ENCODE measurements at places on chromosomes 7 and 10.

DNA sequence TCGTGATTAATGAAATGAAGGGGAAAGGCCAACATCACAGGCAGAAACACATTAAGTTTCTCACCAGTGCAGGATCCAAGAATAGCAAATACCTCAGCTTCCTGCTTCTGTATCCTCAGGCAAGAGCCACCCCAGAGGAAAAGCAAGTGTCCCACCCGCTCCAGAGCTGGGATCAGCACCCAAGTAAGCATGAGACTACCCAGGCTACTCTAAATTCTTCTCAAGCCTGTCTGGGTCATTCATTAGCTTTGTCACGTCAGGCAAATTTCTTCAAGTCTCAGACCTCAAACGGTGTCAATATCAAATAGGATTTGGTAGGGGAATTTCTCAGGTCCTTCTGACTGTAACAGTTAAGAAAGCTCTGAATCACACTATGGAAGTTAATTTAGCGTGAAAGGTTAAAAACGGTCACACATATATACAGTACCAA, 59.0 kb downstream of the GNA12 start:
- no peak for DNase-seq

DNA sequence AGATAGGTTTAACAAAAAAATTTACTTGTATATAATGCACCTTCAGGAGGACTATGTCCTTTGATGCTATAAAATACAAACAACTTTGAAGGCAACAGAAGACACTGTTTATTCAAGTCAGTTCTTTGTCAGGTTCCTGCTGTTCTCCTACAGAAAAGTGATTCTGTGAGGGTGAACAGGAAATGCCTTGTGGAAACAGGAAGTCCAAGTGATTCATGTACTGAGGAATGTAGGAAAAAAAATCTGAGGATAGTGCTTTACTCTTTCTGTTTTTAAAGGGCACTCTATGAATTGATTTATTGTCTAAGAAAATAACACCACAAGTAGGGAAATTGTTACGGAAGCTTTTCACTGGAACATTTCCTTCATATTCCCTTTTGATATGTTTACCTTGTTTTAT, 171.9 kb downstream of the HDAC9 start:
- no peak for DNase-seq

- DNase-seq, result no peak
These were observed 119.9 kb downstream of the HECW1 start for GRCh38 chr7:43232366-43232765.

DNA sequence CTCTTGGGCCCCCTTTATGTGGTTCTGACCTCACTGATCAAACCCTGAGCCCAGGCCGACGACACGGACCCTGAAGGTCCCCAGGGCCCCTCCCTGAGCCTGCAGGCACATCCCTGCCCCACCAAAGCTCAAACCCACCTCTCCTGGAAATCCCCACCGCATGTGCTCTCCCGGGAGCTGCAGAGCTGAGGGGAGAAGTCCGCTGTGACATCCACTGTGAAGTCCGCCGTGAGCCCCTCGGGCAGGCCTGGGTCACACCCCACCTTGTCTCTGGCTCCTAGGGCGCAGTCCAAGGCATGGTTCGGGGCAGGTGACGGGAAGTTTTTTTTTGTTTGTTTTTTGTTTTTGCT, 100.2 kb downstream of the MICALL2 start:
- no peak for DNase-seq

DNA sequence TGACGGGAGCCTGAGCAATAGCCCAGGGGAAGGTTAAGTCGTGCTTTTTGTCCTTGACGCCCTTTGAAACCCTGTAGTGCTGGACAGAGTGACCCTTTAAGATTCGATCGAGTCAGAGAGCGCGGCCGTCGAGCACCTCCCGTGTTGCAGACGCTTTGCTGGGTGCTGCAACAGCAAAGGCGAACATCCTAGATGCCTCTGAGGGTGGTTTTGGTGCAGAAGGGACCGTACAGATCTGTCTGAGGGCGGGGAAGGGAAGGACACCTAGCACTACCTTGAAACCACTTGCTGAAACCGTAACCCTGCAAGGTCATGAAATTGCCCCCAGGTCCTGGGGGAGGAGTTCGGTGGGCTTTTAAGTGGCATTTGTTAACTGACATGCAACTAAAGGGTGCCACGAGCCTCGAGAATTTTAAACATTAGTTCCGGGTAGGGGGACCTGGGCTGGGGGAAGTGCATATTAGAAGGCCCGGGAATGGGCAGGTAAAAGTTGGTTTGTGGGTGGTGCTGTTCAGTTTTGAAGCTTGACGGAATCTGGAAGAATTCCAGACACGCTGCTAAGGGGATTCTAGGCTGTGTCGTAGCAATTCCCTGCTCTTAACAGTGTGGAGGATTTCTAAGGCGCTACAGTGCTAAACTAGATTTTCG, 786 bp downstream of the ATP5F1C start:
- DNase-seq, result no peak

- no peak for DNase-seq
These were observed 199.4 kb downstream of the ELMO1 start for GRCh38 chr7:37249240-37249639.

DNA sequence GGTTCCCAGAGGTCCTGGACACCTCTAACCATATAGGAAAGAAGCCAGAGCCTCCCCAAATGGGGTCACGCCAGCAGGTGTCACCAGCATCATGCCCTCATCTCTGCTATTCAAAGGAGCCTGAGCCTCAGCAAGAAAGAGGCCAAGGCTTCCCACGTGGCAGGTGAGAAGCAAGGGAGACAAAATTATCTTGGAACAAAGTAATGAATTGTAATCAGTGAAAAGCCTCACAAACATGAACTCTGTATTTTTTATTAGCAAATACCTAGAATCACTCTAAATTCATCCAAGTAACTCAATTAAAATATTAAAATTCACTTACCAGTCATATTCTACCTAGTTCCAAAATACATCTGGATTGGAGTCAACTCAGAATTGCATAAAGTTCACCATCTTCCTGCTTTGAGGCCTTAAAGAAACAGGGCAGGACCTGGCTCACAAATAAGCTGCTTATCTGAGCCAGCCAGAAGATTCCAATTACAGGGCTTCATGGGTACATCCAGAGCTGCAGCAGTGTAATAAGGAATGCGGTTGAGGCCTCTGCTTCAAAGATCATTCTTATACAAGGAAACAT, 68.7 kb downstream of the SGMS1 start:
- DNase-seq, result no peak

GRCh38 chr7:97499204-97499603, 232.7 kb upstream of the TAC1 start:
- no peak for DNase-seq

DNA sequence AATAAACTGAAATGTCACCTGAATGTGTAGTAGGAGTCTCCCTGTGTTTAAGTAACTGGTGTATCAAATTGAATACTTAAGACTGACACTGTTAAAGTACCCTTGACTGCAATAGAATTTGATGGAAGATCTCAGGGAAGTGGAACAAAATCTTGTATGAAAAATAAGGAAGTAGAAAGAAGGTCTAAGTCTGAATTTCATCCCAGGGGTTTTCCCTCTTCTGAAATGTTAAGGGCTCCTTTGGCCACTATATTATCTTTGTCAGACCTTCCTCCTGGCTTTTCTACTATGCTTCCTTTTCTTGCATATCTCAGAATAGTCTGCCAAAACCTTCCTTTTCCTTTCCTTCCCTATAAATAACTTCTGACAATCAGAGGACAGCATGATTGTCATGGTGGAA, 59.6 kb downstream of the BLNK start:
- no peak for DNase-seq

DNA sequence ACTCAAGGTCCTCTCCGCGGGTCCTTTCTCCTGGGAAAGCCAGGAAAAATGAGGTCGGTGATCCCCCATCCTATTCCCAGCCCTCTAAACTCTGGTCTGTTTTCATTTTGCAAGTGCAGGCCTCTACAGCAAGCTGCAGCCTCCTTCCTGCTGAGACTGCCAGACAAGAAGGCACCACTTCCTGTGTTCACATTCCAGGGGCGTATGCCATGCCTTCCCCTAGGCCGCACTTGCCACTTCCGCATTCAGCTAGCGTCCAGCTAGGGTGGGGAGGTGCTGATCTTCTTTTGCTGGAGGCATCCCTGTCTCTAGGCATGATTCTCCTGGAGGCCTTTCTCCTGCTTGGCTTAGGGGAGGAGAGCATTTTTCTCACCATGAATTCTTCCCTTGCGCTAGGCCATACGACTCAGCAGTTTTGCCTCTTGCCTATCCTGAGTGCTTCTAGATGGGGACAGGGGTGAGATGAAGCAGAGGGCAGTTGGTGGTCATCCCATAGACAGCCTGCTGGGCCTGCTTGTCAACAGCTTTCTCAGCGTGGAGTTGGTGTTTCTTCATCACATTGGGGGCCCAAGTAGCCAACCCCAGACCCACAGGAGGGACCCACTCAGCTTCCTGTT, 328.9 kb downstream of the RPS24 start:
- DNase-seq, result no peak

Data from NCI-H446 treated with DMSO at 0.1 percent for 48 hours (cell line).